NT2/D1 (cell line): ENCODE measurements at places on chromosomes 2 and 18.

- DNase-seq, result no peak
Observed at GRCh38 chr2:202941771-202942170, 29.7 kb downstream of the CARF start.

- no peak for DNase-seq
Observed at GRCh38 chr2:191866675-191867506, 20.0 kb upstream of the CAVIN2 start.

DNA sequence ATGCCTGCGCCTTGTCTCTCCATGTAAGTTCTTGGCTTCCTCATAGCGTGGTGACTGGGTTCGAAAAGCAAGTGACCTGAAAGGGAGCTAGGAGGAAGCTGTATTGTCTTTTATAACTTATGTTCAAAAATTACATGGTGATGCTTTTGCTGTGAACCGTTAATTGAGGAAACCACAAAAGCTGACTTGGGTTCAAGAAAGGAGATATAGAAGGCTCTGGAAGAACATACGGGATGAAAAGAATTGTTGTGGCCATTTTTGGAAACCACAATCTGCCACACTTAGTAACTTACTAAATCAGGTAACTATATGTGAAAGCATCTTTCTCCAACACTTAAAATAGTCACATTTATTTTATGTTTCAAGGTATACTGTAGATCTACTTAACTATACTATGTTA lies 177.0 kb upstream of the RBMS1 start:
- no peak for DNase-seq

- no peak for DNase-seq
Observed at GRCh38 chr18:37242091-37242490, 323.5 kb downstream of the CELF4 start.

DNA sequence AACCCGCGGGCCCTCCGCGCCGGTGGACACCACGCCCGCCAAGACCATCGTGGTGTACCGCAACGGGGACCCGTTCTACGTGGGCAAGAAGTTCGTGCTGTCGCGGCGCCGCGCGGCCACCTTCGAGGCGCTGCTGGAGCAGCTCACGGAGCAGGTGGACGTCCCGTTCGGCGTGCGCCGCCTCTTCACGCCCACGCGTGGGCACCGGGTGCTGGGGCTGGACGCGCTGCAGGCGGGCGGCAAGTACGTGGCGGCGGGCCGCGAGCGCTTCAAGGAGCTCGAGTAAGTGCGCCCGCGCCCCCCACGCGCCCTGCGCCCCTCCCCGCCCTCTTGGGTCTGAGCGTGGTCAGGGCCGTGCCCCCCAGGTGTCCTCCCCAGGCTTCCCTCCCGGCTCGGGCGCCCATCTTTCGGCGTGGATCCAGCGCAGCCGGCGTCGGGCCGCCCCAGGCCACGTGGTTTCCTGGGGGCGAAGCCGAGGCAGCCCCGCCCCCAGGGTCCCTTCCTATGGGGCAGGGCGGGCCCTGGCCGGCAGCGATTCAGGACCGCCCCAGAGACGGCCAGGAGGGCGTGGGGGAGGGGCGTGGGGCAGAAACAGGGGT lies 481 bp downstream of the DCDC2C start:
- no peak for DNase-seq

GRCh38 chr2:220077488-220077887 lies 450.1 kb downstream of the SLC4A3 start:
- no peak for DNase-seq

- DNase-seq, result no peak
Observed at GRCh38 chr2:197804758-197805714, 643 bp downstream of the PLCL1 start.

- DNase-seq, result no peak
Observed at GRCh38 chr2:168465594-168465993, 9.5 kb downstream of the CERS6 start.

GRCh38 chr2:8437949-8438400 lies 243.9 kb upstream of the ID2 start:
- no peak for DNase-seq

DNA sequence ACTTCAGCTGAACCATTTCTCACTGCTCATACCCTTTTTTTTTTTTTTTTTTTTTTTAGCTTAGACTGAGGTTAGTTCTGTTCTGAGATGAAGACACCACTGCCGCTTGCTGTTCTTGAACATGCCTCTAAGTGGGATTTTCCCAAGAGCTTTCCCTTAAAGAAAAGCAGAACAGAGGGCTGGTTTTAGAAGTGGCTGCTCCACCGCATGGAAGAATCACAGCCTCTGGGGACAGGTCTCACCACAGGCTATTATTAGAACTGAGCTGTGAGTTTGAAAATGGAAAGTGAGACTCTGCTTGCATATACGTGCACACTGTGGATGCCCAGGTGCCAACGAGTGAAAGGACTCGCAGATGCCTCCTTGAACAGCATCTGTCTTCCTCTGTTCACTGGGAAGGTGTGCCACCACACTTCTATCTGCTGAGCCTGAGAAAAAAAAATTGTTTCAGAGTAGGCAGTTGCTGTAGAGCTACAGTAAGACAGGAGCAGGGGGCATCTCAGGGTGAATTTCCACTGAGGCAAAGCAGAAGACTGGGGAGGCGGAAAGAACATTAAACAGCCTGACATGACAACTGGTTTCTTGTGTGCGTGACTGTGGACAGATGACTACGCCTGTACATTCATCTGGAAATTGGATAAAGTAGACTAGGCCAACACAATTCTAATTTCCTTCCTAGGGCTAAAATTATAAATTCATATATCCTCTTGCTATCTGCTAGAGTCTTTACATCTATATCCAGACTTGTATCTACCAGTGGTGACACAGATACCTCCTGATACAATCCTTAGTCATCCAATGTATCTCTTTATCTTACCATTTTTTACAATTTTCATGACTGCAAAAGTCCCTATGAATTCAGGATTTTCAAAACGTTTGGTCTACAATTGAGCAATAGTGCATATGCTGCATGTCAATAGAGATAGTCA lies 1045.7 kb upstream of the CELF4 start:
- no peak for DNase-seq
